Hippocampal formation (tissue), 2 donors: ENCODE measurements at places on chromosomes 6 and 20.

GRCh38 chr20:11686820-11687543 is 230.7 kb upstream of the BTBD3 start:
- DNase-seq = peak; percentile 20

DNA sequence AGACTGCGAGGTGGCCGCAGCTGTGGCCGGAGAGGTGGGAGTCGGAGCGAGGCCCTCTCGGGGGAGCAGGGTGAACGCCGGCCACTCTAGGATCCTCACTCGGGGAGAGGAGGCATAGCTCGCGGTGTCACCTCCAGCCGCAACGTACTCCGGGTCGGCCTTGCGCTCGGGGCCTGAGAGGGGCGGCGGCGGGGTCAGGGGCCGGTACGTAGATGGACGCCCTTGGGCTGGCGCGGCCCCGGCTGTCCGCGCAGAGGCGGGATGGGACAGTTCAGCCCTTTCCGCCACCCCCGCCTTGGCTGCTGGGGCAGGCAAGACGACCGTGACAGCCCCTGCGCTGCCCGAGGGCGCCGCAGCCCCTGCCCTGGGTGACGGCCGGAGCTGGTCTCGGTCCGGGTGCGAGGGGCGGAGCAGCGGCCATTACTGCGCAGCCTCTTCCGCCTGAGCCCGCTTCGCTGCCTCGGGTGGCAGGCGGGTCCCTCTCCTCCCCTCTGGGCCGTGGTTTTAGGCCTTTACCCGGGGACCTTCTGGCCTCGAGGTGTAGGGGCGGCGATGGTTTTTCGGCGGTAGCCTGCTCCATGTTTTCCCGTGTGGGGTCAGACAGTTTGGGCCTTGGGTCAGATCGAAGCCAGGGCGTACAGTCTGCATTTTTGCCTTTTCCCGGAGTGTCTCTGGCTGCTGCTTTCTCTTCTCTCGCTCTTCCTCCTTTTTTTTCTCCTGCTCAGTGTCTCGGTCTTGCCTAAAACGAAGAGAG is 405 bp downstream of the RNF146 start:
- DNase-seq = peak; percentile 63

- no peak for DNase-seq
Measured at GRCh38 chr6:44037847-44038542, 89.3 kb downstream of the MRPL14 start.

- no peak for DNase-seq
Measured at GRCh38 chr20:58433029-58433647, 44.1 kb downstream of the VAPB start.

- DNase-seq = no peak
Measured at GRCh38 chr20:57114290-57115005, 152.0 kb downstream of the BMP7 start.

GRCh38 chr6:125154118-125154760 is 666 bp downstream of the TPD52L1 start:
- no peak for DNase-seq

DNA sequence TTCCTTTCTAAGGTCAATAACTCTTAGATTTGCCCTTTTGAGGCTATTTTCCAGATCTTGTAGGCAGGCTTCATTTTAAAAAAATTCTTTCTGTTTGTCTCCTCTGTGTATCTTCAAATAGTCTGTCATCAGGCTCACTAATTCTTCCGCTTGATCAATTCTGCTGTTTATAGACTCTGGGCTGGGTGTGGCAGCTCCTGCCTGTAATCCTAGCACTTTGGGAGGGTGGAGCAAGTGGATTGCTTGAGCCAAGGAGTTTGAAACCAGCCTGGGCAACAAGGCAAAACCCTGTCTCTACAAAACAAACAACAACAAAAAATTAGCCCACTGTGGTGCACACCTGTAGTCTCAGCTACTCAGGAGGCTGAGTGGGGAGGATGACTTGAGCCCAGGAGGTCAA is 40.0 kb upstream of the SCP2D1 start:
- no peak for DNase-seq

- DNase-seq = no peak
Measured at GRCh38 chr20:32667027-32667426, 6.7 kb downstream of the C20orf203 start.

GRCh38 chr20:25257756-25258475 is 10.0 kb downstream of the PYGB start:
- no peak for DNase-seq

DNA sequence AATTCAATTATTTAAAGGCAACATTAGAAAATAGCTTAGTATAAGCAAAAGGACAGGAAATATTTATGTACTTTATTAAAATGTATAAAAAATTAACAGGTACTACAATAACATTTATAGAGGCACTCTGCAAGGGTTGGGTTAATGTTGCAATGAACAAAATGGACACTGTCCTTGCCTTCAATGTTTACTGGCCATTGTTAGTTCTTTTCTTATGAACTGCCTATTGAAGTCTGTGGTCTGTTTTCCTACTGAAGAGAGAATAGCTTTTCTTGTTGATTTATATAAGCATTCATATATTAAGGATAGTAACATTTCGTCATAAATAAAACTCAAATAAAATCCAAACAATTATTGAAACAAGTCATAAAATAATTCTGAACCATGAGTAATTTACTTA is 135.3 kb upstream of the BEND6 start:
- peak; percentile 73 for DNase-seq

- no peak for DNase-seq
Measured at GRCh38 chr20:63692436-63693082, 3.9 kb upstream of the TNFRSF6B start.

GRCh38 chr6:15495375-15495901 is 167.4 kb downstream of the DTNBP1 start:
- DNase-seq = no peak

GRCh38 chr6:128310451-128310850 is 209.9 kb downstream of the PTPRK start:
- no peak for DNase-seq

DNA sequence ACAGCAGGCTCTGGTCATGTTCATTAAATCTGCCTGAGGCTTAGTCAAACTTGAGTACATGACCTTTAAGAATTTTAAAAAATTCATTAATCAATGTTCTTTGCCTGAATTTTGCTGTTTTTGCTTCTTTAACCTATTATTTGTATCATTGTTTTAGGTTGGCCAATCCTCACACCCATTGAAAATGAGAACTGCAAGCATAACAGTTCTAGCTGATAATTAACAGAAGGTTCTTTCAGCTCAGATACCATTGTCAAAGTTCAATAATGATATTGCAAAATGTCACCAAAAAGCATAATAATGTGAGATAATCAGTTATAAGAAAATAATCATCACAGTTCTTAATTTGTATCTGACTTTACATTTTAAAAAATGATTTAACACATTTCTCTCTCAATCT is 583.1 kb downstream of the TFAP2A start:
- no peak for DNase-seq

DNA sequence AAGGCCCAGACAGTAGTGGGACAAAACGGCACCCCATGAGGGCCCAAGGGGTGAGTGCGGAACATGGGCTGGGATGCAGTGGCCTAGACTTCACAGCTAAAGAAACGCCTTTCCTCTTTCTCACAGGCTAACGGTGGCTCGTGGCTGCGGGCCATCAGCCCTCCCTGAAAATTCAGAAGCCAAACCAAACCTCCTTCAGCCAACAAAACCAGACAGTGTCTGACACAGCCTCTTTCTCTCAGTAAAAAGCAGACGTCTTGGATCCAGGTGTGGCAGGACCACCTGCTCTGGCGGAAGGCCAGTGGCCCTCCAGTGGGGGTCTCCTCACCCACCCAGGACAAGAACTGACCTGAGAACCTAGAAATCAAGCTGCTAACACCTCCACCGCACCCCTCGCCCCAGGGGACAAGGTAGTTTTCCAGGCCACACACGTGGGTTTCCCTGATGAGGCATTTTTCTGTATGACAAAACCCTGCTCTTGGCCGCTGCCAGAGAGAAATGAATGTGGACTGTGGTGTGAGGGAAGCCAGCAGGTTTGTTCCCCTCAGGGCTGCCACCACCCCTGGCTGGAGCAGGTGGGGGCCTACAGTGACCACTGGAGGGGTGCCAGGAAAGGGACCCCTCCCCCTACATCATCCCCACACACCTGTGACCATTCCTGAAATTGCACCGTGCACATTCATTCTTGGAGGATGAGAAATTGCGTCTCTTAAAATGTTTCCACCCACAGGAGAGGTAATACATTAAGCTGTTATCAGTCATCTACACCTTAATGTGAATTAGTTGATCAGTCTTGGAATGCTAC is 76.8 kb upstream of the PIM1 start:
- DNase-seq = no peak
